ENCODE measurements at places on chromosomes 6 and 20.
A peak's percentile ranks its signal among the peaks of the same experiment; 100 is the strongest.

- no peak for DNase-seq
Observed at GRCh38 chr6:37047689-37048402, 42.4 kb downstream of the FGD2 start.

- DNase-seq, result peak; percentile 22
Observed at GRCh38 chr6:137271245-137272183, 52.3 kb upstream of the IFNGR1 start.

DNA sequence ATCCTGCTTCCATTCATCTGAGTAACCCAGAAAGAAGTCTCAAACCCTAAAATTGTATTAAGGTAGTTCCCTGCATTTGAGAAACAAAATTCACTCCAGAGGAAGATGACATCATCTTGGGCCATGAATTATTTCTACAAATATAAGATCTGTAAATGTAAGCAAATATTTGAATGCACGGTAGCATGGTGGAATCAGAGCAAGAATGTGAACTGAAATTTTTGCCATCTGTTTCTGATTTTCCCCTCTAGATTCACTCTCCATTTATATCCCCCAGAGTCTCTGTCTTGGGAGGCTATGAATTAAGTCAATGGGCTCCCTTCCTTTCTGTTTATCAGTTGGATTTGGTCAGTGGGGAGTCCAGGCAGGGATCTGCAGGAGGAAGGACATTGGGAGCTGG lies 5.8 kb upstream of the MAP3K5 start:
- DNase-seq, result no peak

- peak; percentile 46 for DNase-seq
Observed at GRCh38 chr6:108838101-108838717, 10.0 kb upstream of the ARMC2 start.

DNA sequence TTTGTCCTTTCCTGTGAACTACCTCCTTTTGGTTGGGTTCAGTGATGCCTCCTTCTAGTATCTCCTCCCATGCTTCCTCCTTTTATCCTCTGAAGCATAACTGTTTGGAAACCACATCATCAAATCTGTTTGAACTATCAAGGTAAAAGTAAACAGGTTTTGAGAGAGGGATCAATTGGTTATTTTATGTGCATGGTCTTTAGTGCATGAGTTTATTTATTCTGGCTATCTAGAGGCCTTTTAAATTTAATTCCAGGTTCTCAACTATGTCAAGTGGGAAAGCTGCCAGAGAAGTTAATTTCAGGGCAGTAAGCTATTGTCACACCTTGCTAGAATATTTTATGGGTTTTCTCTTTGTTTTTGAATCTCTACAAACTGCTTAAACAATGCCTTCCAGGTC lies 54.1 kb downstream of the WASF1 start:
- DNase-seq, result no peak

- peak; percentile 36 for DNase-seq
Observed at GRCh38 chr6:27295301-27296079, 16.6 kb downstream of the POM121L2 start.
